NCI-H2171 (cell line): ENCODE measurements at places on chromosomes 7 and 10.

DNA sequence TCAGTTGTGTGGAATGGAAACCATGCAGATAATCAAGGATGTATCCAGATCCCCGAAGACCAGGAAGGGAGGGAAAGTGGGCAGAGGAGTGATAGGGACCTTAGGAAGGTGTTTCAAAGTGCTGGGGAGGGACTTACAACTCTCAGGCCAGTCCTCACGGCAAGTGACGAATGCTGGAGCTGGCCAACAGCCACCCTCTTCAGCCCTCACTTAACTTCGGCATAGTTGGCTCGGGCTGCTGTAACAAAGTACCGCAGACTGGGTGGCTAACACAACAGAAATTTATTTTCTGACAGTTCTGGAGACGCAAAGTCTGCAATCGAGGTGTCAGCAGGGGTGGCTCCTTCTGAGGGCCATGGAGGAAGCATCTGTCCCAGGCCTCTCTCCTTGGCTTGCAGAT is 265.9 kb upstream of the YAE1 start:
- no peak for DNase-seq

- DNase-seq = no peak
These were observed 2.7 kb downstream of the COBL start for GRCh38 chr7:51313738-51314425.

DNA sequence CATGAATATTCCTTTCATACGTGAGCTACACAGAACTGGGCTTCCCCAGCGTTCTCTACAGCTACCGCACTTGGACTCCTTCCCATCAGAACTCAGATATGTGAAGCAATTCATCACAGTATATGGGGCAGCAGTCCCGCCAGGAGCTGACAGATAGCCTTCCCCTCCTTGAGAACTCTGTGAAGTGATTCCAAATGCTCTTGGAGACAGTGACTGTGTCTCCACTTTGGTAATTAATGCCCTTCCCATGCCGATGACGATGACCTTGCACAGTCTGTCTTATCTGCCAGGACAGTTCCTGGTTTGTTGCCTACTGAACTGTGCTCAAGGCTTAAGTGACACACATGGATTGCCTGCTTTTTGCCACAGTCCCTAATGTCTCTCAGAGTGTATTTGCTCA is 75.0 kb upstream of the AFAP1L2 start:
- DNase-seq = no peak

GRCh38 chr7:142134909-142135308 is 23.4 kb downstream of the MGAM2 start:
- no peak for DNase-seq

DNA sequence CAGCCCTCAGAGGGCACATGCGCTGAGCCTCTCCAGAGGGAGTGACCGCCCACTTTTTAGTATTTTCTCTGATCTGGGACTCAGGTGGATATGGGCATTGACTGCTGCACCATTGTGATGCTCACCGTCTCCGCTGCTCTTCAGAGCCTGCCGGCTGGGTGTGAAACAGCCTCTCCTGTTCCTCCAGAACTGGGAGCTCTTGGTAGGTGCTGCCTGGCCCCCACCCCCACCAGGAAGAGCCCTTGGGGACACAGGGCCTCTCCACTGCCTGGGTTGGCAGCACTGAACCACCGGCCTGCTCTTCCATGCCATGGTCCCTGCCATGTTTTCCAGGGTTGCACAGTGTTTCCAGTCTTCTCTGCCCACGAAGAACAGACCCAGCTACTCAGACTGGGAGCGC is 36.3 kb downstream of the ARHGAP22 start:
- DNase-seq = no peak

DNA sequence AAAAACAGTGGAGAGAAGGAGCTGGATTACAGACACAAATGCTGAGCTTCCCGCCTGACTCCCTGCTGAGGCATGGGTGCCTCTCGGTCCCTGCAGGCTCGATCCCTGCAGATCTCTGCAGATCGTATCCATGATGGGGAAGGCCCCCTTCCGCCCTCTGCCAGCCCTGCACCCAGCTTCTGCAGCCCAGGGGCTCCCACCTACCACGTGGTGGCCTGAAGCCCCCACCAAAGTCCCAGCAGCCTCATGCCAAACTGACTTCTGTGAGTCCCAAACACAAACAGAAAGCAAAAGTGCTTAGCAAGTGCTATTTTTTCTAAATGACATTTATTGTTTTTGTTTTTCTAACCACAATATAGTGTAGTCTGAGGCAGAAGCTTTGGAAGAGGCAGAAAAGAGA is 127.1 kb upstream of the CHST15 start:
- DNase-seq = no peak

DNA sequence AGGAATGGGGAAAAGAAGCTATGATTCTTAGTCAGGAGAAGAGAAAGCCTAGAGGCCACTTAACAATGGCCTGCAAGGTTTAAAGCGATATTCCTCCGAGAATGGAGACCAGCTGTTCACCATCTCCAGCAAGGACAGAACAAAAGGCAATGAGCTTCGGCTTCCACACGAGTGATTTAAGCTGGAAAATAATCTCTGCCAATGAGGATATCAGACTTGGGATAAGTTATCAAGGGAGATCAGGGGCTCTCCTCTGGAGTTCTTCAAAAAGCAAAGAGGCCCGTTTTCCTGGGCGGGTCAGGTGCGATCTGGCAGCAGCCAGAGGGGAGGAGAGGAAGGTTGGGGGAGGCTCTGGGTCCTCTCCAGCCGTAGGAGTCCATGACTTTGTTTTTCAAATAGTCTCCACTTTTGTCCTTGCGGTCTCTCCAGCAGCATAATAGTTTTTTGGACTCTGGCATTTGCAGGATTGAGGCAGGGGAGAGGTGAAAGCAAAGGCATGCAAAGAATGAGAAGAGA is 211.3 kb downstream of the SKIDA1 start:
- no peak for DNase-seq

- DNase-seq = no peak
These were observed 259.2 kb downstream of the BICC1 start for GRCh38 chr10:58771863-58772262.

DNA sequence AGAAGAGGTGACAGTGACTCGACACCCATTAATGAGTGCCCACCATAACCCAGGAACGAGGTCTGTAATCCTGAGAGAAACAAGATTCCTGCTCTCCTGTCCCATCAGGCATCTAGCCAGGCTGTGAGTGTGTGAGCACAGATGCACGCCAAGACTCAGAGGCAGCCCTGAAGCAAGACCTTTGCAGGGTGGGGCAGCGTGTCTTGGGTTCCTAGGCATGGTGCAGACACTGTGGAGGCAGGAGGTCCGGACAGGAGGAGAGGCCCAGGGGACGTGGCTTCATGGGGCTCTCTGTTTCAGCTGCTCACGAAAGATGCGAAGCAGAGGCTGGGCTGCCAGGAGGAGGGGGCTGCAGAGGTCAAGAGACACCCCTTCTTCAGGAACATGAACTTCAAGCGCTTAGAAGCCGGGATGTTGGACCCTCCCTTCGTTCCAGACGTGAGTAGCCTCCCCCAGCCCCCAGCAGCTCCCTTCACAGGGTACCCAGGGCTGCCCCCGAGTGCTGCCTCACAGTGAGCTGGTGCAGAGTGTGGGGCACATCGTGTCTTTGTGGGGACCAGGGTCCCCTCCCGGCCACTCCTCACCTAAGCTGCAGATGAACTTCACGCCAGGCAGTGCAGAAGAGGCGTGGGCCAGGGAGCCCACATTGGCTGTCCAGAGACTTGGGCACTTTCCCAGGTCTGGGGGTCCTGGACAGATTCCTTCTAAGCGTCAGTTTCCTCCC is 94.5 kb downstream of the RGS10 start:
- DNase-seq = no peak

- DNase-seq = no peak
These were observed 129.0 kb downstream of the BICC1 start for GRCh38 chr10:58641708-58642107.

GRCh38 chr10:120791316-120791715 is 59.8 kb upstream of the WDR11 start:
- DNase-seq = no peak

GRCh38 chr10:20760460-20760859 is 136.7 kb downstream of the NEBL start:
- no peak for DNase-seq

DNA sequence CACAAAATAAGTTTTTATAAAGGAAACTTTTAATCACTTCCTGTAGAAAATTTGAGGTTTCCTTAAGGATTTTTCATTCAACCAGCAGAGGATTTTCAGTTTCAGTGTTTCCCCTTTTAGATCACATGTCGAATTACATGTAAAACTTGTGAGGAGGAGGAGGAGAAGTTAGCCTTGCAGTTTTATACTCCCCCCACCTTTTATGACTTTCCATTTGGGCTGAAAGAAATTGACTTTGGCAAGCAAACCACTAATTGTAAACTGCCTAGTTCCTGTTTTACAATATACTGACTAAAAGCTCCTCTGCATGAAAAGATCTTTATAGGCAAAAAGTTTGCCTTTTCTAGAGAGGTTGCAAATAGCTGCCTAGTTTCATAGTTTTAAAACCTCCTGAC is 3.0 kb downstream of the BAMBI start:
- DNase-seq = no peak

- no peak for DNase-seq
These were observed 33.6 kb downstream of the CNTNAP2 start for GRCh38 chr7:146150153-146150552.

DNA sequence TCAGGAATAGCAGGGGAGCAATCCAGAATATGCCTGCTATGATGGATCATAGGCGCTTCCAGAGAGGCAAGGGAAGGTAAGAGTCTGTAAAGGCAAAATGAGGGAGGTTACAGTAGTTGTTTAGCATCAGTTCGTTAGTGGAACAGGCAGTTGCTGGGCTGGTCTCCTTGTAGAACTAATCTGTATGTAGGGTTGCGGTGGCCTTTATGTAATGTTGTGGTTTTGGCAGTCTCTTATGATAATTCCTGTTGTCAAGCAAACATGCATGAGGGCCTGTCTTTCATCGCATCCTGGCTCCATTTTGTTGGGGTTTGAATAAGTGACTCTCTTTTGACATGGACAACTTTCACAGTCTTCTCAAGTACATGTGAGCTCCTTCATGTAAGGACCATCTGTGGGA is 427.8 kb upstream of the LRGUK start:
- DNase-seq = no peak

- DNase-seq = no peak
These were observed 583.1 kb upstream of the LRRN3 start for GRCh38 chr7:110507832-110508231.

DNA sequence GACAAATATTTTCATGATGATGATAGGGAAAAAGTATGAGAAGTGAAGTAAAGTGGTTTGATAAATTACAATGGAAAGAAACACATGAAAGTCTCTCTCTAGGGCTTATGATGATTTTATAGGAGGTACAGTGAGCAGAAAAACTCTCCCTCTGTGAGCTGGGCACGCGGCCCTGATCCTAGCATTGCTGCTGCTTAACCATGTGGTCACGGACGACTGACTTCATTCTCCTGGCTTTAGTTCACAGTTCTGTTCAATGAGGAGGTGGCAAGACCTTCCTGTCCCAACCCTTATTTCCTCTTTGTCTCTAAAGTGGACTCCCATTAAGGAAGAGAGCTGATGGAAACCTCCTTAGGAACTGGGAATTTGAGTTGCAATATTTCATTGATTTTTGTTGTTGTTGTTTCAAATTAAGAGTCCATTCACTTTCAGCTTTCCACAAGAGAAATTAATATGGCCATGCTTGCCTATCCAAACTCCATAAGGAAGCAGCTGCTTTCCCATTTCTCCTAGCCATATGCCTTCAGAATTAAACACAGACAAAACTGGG is 8.2 kb upstream of the PON3 start:
- DNase-seq = no peak

DNA sequence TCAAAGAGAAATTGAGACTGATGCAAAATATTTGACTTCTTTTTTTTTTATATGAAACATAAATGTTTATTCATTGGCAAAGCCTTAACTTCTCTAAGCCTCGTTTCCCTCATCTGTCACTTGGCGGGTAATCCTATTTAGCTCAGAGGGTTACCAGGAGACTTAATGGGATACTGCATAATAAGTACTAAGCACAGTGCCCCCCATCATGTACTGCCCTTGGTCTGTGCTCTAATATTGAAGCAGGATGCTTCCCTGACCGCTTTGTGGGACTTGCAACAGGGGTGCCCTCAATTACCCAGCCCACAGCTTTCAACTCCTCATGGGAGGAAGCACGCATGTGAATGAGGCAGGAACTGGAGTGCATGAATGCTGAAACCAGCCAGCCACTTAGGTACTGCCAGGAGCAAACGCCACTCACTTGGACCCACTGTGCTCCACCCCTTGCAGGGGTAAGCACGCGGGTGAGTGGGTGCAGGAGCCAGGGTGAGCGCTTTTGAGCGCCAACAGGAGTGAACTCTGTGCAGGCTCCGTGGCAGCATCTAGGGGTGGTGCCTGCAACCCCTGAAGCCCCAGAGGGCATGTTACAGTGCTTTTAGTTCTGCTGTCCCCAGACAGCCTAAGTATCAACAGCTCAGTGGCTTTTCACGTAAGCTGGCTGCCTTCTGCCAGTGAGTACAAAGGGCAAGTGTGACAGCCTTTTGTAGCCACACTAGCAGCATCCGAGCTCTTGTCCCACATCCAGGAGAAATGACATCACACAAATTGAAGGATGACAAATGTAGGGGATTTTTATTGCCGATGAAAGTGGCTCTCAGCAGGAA is 209.8 kb upstream of the C7orf33 start:
- no peak for DNase-seq

DNA sequence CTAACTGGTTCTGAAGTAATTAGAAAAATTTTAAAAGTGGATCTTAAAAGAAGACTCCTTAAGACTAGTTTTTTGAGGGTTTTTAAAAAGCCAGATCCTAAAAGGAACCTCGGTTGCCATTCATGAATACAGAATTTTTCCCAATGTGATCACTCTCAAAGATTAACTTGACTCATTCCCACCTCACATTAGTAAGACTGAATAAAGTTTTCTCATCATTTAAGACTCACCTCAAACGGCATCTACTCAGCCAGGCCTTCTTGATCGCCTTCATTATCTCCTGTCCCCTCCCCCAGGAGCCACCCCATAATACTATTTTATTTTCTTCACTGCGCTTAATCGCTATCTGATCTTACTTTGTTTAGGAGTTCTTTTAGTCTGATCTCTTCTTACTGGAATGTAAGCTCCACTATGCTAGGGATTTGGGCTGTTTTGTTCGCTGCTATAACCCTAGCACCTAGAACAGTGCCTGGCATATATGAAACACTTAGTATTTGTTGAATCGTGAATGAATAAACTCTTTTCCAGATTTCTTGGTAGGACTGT is 55.9 kb upstream of the PCGF5 start:
- DNase-seq = no peak

- DNase-seq = no peak
These were observed 35.0 kb downstream of the ITGA8 start for GRCh38 chr10:15684768-15685167.

DNA sequence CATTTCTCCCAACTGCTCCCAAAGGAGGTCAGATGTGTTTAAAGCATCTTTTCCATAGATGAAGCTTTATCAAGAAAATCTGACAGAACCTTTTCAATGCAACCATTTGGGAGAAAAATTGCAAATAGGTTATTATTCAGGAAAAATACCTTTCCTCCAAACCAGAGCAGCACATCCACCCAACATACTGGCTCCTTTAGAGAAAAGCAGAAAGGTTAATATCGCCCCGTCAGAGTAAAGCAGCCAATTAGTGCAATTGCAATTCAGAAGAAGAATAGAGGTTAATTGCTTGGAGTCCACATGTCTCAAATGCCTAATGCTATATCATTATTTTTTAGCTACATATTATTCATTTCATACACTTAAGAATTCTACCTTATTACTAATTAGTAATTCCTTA is 48.9 kb upstream of the HSPA12A start:
- no peak for DNase-seq

GRCh38 chr7:101993311-101993710 is 175.9 kb downstream of the CUX1 start:
- DNase-seq = no peak
